Fibroblast of skin of right biceps (primary cell): ENCODE measurements at places on chromosomes 5 and 9.

DNA sequence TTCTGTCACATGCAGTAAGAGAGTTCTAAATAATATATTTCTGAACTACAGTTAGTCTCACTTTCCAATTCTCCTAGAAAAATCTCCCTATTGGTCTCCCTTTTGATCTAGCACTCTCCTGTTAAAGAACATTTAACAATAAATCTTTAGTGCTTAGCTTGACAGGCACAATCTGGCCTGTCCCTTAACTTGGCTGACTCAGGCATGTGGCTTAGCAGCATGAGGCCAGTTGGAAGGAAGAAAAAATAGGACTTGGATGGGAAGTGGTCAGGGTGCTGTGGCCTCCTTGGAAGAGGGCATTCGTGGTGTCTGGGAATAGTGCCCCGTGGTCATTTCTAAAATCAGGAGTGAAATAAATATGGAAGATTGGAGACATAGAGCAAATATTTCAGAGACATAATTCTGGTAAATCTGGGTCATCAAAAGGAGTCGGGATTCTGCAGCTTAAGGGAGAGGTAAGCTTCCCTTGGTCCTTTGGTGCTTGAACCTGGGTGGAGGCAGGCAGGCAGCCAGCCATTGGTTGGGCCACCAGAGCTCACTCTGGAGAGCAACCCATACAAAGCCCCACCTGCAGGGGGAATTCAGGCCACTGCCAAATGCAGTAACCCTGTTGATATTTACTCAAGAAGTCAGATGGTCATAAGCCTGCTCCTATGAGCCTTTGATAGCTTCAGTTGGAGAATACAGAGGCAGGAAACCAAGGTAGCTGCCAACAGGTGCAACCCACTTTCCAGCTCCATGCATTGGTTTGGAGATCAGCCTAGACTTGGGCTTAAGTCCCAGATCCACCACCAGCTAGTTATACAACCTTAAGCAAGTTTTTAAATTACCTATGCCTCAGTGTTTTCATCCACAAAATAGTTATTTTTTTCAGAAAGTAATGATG lies 28.8 kb upstream of the TLE4 start:
- DNase-seq: no peak

DNA sequence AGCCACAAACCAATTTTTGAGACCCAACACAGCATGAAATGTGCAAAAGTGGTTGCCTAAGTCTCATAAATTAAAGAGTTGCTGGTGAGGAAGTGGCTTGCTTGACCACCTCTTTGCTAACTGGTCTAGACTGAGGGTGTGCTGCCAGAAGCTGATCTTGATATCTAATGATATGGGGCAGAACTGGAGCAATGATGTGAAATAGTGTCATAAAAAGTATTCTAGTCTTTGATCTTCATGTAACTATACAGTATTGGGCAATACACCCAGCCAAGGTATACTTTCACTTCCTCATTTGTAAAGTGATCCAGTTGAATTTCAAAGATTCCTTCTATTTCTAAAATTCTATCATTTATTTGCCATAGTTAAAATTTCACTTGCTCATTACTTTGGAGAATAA lies 5.9 kb upstream of the YTHDC2 start:
- no peak for DNase-seq

GRCh38 chr9:10104774-10105173 lies 508.0 kb downstream of the PTPRD start:
- no peak for DNase-seq

DNA sequence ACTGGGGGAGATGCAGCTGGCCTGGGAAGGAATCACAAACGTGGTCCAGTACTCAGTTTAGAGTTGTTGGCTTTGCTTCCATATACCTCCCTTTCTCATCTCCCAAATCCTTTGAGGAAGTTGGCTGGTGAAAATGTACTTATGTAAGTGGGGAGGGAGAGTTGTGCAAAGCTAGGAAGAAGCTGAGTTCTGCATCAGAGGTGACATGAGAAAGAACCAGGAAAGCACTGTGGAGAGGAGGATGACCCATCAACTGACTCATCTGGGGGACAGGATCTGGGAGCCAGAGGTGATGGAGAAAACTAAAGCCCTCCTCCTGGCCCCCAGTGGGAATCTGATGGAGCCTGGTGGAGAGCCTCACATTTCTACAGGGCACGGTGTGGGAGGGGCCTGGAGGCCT lies 16.2 kb downstream of the KCNMB1 start:
- DNase-seq: no peak

DNA sequence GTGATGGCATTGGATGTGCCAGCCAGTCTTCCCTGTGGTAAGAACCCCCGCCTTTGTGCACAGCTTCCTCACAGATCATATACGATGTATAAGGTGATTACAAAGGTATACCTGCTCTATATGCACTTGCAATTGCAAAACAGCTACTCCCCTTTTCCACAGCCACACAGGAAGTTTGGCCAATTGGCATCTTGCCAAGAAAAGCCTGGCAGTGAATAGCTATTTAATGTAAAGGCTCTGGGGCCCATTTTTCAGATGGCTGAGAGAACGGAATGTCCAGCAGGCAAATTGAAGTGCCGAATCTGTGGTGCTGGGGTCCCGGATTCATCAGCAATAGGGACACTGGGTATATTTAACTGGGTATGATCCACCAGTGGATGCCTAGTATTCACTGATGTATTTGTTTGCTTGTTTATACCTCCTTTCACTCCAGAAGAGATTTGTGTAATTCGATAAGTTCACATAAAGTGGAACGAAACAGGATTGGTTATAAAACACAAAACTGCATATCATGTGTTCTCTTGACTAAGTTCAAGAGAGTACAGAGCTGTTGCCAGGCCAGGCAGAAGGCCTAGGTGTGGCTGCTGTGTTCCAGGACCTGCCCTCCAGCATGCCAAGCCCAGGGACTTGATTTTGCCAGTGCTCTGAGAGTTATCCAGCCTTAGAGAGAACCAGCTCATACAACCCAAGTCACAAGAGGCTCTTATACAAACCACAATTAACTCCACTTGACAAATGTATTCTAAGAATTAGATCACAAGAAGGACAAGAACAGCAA lies 27.7 kb upstream of the GABRP start:
- no peak for DNase-seq

DNA sequence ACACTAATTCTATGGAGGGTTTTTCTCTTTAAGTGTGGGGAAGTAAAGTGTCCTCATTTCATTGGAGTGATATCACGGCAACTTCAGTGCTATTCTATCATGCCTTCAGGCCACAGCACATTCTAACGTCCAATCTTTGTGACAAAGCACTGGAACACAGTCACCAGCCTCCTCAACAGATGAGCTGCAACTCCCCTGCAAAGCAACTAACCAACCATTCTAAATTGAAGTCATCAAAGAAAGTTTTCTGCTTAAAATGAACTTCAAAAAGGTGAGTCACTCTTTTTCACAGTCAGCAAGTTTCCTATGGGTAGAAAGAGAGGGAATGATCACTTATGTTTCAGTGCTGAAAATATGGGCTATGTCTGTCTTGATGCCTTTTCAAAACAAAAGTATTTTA lies 190.8 kb downstream of the ELAVL2 start:
- peak; percentile 21 for DNase-seq

DNA sequence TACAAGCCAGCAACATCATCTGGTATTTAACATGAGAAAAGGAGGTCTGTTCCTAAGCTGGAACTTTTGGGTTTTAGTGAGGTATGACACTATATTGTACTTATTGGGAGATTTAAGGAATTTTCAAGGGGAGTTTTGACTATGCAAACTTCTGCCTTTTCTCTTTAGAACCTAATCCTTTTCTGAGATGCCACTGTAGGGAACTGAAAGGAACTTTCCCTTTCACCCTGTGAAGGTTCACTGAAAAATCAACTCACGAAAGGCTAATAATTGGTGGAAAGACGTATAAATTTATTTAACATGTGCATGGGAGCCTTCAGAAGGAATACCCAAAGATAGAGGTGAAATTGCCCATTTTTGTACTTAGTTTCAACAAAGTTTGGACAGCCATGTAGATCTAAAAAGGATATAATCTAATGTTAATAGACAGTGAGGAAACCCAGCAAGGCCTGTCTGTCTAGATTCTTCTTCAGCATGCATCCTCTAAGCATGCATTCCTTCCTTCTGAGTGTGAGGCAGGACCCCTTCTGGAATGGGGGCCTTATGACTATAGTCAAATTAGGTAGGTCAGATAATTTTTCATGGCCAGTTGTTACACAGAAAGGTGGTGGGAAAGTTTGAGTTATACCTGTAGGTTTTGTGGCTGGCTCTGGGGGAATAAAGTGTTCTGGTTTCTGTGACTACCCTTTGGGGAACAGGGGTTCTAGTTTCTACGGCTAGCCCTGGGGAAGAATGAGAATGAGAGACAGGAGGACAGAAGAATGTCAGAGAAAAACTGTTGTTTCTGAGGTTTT lies 200.3 kb downstream of the C9orf152 start:
- peak; percentile 52 for DNase-seq
